ENCODE measurements at places on chromosomes 16 and 17. TPM values are rescaled to one million over a fixed set of nuclear protein-coding genes. Genes with fewer than 3 reads are reported as not detected.

Gene IRX3
- total RNA-seq, result under 0.01 TPM

Gene GNAO1
- total RNA-seq, result under 0.01 TPM

- no peak for DNase-seq
These were observed 80.5 kb upstream of the CLEC18B start for GRCh38 chr16:74501484-74502478.

- no peak for DNase-seq
These were observed 483.5 kb downstream of the CDH13 start for GRCh38 chr16:83110269-83110668.

- no peak for DNase-seq
These were observed 9.8 kb downstream of the ADAM11 start for GRCh38 chr17:44768505-44769142.

GRCh38 chr17:28760601-28761562 lies 17.1 kb downstream of the TRAF4 start:
- no peak for DNase-seq

DNA sequence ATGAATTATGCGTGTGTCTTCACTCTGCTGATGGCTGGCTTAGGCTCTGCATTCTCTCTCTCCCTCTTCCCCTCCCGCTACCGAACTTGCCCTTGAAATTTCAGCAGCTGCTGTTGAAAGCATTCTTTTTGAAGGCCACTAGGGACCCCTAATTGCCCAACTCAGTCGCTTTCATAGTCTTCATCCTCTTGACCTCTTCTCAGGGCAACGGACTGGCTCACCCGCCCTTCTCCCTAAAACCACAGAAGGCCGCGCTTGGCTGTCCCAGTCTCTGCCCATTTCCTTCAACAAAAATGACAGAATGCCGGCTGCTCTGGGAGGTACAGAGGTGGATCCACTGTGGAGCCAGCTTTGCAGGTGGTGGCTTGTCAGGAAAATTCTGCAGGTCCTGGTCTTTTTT lies 21.0 kb upstream of the FMNL1 start:
- no peak for DNase-seq

DNA sequence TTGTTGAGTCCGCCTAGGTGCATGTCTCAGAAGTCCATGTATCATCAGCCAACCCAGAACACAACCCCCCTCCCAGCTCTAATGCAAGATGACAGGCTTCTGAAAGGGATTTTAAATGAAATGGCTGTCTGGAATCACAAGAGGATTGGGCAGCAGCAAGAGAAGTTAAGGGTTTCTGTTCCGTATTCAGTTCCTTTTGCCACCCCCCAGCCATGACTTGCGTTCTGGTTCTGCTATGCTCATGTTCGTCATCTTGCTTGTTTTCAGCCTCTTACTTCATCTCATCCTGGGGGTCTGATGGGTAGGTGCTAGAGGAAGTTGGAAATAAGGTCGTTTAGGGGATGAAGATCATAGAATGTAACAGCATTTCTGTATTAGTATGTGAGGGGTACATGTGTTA lies 12.0 kb downstream of the MINK1 start:
- DNase-seq, result no peak

Measured in hematopoietic multipotent progenitor cell (in vitro differentiated cells).